Activated T-helper 2 cell treated with anti-CD3 and anti-CD28 coated beads, Interferon-gamma antibody, Interleukin-2, Interleukin-4, amounts not matched to agents 10 μg/mL and 5 μg/mL and 100 μg/mL, durations not matched to agents 14 hours and 24 hours and 36 hours (primary cell): ENCODE measurements at places on chromosomes 12 and 14.

DNA sequence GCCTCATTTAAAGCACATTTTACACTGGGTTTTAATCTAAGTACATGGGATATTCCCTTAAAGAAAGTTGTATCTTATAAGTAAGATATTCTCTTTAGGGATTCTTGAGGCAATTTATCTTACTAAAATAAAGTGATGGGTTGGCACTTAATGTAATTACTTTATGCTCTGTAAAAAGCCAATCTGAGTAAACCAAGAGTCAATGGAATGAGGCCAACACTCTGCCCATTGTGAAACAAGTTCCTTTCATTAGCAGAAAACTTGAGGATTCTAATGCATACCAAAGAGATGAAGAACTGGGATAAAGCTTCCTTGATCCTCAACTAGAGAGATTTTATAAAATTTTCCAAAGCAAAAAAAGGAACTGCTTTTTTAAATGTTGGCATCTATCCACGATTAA, 121.2 kb downstream of the METTL25 start:
- no peak for DNase-seq

DNA sequence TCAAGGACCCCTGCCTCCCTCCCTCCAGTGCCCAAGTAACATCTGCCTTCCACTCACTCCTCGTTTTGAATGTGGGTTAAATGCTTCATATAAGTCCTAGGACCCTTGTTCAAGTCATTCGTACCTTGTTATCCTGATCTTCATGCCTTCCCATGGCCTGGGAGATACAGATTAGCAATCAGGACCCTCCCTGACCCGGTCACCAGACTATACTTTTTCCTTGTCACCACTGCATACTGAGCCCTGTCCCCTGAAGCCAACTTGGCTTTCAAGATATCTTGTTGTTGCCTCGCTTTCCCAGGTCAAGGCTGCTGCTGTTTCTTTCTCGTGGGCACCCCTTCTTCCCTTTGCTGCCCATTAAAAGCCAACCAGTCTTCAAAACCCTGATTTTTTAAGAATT, 208.5 kb downstream of the ANO2 start:
- no peak for DNase-seq

DNA sequence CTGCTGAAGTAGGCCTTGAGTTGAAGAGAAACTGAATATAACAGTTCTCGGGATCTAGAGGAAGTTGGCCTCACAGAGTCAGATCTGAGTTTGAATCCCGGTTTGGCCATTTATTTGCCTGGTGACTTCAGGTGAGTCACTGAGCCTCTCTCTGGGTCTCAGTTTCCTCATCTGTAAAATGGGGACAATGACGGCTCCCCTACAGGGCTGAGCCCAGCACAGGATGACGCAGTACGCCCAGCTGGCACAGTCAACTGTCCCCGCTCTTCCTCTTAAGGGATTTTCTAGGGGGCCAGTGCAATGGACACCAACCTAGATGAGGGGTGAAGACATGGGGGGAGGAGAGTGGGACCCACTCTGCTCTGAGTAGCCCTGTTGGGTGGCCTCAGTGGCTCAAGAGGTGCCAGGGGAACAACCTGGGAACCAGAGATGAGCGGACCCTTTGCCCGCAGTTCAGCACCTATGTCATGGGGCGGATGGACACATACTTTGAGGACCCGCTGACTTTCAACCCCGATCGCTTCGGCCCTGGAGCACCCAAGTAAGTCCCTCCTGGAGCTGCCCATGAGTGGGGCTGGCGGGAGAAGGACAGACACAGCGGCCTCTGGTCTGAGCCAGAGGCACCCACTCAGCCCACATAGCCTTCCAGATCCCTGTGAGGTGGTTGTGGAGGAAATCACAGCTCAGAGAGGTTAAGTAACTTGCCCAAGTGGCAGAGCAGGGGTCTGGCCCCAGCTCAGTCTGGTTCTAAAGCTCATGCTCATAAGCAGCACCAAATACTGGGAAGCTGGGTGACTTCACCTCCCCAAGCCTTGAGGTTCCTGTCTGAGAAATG, 41.1 kb downstream of the CYP46A1 start:
- no peak for DNase-seq

- no peak for DNase-seq
Observed at GRCh38 chr12:124640056-124640455, 72.6 kb upstream of the NCOR2 start.

DNA sequence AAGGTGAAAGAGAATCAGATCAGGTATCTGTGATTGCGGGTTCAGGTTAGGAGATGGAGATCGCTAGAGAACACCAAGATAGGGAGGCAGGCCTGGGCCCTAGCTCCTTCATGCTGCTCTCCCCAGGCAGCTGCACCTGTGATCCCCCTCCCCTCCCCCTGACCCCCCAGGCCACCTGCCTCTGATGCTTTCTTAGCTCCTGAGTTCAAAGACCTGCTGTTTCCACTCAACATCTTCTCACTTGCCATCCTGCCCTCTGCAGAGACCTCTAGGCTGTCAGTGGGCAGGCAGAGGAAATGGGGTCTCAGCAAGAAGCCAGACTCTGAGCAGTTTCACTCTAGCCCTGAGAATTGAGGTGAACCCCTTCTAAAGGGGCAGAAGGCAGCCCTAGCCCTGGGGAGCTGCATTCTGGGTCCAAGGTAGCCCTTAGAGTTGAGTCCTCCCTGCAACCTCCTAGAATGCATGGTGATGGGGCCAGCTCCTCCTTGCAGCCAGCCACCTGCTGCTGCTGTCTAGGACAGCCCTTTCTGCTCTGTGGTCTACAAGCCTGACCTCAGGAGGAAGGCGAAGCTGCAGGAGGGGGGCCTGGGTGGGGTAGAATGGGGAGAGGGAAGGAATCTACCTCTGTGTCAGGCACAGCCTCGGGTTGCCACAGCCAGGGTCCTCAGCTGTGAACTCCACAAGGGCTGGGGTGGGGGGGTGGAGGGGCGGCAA, 6.4 kb upstream of the SLC48A1 start:
- DNase-seq: no peak

DNA sequence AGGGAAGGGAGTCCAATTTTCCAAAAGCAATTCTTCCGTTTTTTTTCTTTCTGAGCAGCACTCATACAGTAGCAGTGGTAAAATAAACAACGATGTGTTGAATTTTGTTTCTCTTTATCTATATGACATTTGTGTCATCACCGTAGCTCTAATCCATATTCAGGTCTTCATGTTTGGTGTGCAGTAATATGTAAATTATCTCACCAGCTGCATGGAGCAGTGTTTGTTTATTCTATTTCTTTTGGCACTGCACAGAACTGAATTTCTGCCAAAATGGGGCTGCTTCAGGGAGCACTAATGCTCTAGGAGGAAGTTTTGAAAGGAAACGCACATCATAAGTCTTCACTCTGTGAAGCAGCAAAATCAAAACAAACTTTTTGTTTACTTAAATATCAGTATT, 130.0 kb upstream of the NPAS3 start:
- no peak for DNase-seq

DNA sequence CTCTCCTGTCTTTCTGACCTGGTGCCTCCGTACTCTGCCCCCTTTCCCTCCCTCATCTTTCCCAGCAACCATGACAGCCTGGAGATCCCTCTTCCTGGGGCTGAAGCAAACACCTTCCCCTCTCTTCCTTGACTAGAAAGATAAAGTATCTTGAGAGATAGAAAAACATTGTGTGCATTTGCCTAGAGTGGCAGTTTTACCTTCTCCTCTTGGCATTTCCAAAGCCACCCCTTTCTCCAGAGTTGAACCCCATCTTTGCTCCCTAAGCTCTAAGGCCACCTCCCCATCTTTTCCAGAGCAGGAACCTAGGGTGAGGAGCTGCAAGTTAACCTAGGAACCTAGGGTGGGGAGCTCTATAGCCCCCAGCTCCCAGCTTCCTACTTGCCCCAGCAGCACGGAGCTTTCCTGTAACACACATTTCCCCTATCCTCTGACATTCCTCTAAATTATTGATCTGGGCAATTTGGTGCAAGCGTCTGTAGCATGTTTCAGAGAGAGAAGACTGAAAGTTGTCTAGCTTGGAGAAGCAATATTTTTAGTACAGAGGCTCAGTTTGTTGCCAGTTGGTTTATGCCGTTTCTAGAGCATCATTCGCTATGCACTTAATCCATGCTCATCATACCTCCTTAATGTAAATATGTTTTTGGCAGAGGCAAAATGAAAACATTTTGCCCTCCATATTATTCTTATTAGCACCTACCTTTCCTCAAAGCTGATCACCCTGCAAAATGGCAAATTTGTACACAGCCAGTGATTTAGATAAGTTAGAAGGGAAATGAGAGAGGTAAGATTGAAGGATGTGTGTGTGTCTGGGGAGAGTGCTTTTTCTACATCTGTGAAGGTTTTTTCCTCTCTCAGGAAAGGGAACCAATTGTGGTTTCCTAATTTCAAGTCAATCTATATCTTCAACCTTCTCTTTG, 5.4 kb upstream of the TBX3 start:
- no peak for DNase-seq

DNA sequence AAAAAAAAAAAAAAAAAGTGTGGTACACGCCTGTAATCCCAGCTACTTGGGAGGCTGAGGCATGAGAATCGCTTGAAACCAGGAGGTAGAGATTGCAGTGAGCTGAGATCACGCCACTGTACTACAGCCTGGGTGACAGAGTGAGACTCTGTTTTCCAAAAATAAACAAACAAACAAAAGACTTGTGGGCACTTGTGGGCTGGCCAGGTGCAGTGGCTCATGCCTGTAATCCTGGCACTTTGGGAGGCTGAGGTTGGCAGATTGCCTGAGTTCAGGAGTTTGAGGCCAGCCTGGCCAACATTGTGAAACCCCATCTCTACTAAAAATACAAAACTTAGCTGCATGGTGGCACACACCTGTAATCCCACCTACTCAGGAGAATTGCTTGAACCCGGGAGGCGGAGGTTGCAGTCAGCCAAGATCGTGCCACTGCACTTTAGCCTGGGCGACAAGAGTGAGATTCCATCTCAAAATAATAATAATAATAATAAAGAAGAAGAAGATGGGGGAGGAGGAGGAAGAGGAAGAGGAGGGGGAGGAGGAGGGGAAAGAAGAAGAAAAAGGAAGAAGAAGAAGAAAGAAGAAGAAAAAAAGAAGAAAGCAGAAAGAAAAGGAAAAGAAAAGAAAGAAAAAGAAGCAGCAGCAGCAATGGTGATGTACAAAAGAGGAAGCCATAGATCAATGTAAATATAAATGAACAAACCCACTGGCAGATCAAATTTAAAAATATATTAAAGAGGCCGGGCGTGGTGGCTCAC, 27.9 kb upstream of the CCNT1 start:
- no peak for DNase-seq

GRCh38 chr12:65464930-65465329, 186.4 kb downstream of the MSRB3 start:
- no peak for DNase-seq

- DNase-seq: no peak
Observed at GRCh38 chr14:105290621-105291346, 10.0 kb downstream of the BRF1 start.

GRCh38 chr14:29085546-29085945, 319.0 kb downstream of the FOXG1 start:
- no peak for DNase-seq

- no peak for DNase-seq
Observed at GRCh38 chr14:63899953-63900352, 47.1 kb downstream of the SYNE2 start.

GRCh38 chr12:14999021-14999694, 26.3 kb downstream of the PDE6H start:
- DNase-seq: no peak

GRCh38 chr14:39426605-39427004, 5.6 kb downstream of the FBXO33 start:
- no peak for DNase-seq

- DNase-seq: peak; percentile 81
Observed at GRCh38 chr14:50082784-50083466, 33.4 kb downstream of the VCPKMT start.

- no peak for DNase-seq
Observed at GRCh38 chr12:56989861-56990610, 16.3 kb downstream of the ZBTB39 start.

DNA sequence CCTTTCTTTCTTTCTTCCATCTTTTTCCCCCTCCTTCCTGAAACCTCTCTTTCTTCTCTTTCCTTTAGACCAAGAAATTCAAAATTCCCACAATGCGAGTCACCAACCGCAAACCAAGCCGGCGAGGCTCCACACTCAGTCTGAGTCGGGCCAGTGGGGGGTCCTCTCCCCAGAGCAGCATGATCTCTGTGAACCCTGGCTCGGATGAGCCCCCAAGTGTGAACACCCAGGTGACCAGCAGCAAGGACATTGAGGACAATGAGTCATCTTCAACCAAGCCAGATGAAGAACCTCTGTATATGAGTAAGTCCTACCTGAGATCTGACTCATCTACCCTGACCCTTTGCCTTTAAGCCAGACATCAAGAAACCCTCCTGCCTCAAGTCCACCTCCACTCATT, 88.6 kb upstream of the TMEM233 start:
- DNase-seq: no peak

GRCh38 chr14:103427485-103428443, 42.5 kb downstream of the MARK3 start:
- DNase-seq: peak; percentile 26

DNA sequence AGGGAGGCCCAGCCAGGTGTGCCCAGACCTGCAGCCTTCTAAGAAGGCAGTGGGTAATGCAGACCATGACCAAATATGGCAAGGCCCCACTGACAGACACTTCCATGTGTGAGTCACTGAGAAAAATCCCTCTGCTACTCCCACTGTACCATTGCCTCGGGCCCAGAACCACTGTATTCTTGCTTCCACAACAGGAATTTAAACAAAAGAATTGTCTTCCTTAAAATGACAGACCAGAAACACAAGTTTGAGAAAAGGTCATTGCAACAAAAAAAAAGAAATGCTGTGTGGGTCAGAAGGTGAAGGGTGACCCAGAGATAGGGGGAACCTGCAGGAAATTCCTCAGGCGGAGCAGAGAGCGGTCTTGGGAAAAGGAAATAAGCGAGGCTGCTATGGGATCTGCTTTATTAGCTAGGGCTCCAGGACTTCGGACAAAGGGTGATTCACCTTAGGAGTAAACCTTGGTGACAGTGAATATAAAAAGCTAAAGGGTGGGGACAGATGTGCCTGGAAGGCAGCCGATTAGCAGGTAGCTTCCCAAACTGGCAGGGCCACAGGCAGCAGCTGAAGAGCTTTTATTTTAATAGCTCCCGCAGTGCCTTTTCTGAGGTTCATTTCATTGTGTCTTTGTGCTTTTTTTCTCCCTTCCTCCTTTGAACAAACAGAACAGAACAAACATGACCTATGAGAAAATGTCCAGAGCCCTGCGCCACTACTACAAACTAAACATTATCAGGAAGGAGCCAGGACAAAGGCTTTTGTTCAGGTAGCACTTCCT, 185.3 kb upstream of the BCL2L14 start:
- no peak for DNase-seq

GRCh38 chr14:64935508-64935907, 7.0 kb downstream of the GPX2 start:
- no peak for DNase-seq

- DNase-seq: no peak
Observed at GRCh38 chr14:21233457-21234076, 35.7 kb downstream of the HNRNPC start.

- DNase-seq: no peak
Observed at GRCh38 chr14:92340071-92340470, 17.1 kb downstream of the SLC24A4 start.
